ENCODE measurements at places on chromosomes 3 and 15.

GRCh38 chr3:43531835-43532234 is 90.0 kb downstream of the ANO10 start:
- DNase-seq: peak; percentile 67

- peak; percentile 47 for DNase-seq
Measured at GRCh38 chr15:38354315-38354929, 99.5 kb upstream of the FAM98B start.

GRCh38 chr3:69724722-69725435 is 14.4 kb upstream of the MITF start:
- no peak for DNase-seq

DNA sequence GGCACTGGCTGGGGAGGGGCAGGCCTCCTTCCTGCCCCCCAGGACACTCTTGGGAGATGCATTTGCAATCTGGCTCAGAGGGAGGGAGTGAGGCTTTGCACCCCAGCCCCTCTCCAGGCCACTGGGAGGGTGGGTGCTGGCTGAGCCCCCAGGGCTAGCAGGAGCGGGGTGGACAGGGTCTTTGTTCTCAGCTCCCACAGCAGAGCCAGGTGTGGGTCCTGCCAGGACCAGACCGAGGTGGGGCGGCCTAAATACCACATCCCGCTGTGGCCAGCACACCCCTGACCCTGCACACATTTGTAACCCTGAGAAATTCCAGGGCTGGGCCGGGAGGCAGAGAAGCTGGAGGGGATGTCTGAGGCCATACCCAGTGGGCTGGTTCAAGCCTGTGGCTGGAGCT is 41.0 kb downstream of the STARD5 start:
- no peak for DNase-seq

DNA sequence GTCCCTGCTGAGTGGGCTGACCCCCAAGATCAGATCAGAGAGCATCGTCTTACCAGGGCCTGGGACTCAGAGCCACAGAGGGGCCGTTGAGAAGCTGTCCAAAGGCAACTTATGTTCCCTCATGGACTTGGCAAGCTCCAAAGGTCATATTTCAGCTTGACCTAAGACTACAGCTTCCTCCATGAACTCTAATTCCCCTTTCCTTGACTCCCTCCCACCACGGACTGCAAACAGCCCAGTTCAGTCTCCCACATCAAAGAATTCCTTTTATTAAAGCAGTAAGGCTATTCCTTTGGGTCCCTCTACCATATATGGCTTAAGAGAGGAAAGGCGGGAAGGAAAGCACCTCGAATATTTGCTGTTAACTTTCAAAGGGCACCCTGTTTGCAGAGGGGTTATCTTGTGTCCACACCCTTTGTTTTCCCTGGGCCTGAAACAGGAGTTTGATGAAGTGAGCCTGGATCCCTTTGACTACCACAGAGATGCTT is 146.1 kb upstream of the THBS1 start:
- DNase-seq: no peak

- DNase-seq: no peak
Measured at GRCh38 chr3:150764566-150764965, 1.6 kb upstream of the SIAH2 start.

Measured in AG20443 (cell line).